ENCODE measurements at places on chromosomes 5 and 9.

- no peak for DNase-seq
Measured at GRCh38 chr9:136798708-136799078, 2.6 kb downstream of the CCDC183 start.

DNA sequence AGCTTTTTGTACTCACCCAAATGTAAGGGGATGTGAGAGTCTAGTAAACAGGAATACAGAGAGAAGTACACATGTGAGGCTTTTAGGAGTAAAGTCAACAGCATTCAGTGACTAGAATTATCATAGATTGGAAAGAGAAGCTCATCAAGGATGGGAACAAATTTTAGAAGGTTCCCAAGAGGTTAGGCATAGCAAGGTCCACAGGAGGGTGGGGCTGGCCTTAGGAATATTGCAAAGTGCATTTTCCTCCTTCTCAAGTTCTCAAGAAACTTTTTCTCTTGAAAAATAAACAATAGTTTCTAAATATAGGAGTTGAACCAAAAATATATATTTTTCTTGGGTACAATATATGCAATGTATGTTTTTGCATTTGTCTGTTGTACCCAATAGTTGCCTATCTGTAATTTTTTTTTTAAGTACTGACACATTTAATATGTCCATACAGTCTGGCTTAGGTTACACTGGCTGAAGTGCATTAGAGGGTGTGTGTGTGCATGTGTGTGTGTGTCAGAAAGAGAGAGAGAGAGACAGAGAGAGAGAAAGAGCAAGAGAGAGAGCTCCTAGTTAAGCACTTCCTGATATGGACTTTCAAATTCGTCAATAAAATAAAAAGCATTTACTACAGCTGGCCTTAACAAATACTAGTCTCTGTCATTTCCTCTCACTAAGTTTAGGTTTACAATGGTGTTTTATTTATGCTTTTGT is 62.2 kb downstream of the SNX18 start:
- no peak for DNase-seq

DNA sequence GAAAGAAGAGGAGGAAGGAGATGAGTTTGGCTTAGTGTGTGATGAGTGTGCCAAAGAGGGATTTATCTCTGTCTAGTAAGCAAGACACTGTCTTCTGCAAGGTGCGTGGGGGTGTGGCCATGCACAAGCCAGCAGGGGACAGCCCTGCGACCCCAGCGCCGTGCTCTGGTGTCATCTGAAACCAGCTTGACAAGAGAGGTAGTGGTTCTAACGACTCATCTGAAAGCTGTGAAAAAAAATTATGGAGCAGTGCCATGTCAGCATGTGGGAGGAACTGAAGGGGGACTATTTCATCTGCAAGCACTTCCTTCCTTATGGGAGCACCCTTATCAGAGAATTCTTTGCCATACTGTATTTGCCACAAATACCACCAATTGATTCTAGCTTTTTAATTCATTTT is 398.6 kb downstream of the PSAT1 start:
- no peak for DNase-seq

GRCh38 chr9:121735065-121735792 is 83.8 kb downstream of the DAB2IP start:
- no peak for DNase-seq

- DNase-seq: no peak
Measured at GRCh38 chr5:36614657-36615308, 8.4 kb downstream of the SLC1A3 start.

DNA sequence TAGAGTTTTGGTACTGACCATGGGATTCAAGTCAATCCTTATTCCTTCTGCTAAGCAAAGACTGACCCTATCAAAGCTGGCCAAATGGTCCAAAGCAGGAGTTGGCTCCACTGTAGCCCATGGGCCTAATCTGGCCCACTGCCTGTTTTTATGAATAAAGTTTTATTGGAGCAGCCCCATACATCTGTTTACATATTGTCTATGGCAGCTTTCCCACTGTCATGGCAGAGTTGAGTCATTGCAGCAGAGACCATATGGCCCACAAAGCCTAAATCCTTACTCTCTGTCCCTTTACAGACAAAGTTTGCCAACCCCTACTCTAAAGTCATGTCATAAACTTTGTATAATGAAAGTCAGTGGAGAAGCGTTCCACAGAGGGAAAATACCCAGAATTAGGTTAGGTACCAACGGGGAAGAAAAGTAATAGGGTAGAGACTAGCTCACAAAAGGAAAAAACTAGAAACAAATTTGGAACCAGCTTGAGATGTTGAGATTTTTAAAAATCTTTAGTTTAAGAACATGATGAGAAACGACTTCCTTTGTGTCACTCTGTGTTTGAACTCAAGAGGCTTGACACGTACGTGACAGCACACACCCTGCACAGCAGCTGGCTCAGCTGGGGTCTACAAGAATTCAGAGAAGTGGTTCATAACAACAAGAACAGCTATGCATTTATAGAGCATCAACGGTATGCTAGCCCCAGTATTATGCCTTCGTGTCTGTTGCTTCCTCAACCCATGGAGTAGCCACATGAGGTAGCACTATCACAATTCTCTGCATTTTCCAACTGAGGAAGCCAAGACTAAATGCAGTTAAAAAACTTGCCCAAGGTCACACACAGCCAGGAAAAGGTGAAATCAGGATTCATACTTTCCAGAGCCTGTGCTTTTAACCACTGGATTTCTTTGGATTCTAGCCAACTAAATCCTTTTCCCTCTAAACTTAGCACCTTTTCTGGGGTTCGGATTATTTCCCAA is 198.9 kb upstream of the WWC1 start:
- DNase-seq: no peak

GRCh38 chr5:68240202-68240601 is 24.6 kb downstream of the PIK3R1 start:
- DNase-seq: no peak

DNA sequence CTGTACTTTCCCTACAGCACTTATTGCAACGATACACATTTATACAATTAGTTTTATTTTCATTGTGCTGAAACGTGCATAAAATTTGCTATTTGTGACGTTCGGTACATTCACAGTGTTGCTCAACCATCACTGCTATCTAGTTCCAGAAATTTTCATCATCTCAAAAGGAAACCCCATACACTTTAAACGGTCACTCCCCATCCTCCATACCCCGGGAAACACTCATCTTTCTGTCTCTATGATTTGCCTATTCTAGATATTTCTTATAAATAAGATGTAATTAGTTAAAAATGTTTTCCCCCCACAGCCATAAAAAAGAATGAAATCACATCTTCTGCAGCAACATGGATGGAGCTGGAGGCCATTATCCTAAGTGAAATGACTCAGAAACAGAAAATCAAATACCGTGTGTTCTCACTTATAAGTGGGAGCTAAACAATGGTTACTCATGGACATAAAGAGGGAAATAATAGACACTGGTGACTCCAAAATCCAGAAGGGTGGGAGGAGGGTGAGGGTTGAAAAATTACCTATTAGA is 40.2 kb upstream of the TEX48 start:
- no peak for DNase-seq

- no peak for DNase-seq
Measured at GRCh38 chr5:121918238-121918637, 43.5 kb upstream of the SRFBP1 start.

- DNase-seq: no peak
Measured at GRCh38 chr5:156675395-156675794, 174.7 kb upstream of the PPP1R2B start.

DNA sequence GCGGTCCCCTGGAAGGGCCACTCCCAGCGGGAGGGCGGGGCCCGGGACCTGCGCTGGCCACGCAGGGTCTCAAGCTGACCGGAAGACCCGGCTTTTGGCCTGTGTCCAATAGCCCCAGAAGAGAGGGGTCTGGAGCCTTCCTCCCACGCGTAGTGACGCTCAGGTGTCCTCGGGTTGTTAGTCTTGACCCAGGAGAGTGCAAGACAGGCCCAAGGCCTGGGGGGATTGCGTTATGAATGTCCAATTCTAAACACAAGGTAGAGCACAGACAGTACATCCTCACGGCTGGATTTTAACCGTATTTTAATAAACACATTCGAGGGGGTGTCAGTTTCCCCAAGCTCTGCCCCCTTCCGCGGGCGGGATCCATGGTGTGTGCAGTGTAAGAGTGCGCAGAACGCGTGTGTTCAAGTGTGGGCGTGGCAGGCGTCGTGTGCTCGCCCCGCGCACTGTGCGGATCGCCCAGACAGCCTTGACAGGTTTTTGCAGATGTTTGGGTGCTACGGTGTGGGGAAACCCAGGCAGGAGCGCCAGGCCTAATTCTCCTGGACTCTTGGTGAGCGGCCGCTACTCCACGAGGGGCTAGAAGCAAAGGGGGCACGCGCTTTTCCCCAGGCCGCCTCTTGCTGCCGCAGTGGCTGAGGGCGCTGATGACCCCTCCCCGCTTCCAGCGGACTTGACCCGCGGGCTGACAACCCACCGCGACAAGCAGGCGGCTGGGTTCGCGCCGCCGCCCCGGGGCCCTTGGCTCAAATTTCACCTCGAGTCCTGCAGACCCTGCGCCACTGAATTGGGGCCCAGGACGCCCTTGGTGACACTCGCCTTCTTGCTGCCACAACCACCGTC is 6.1 kb upstream of the DMRT3 start:
- no peak for DNase-seq

- no peak for DNase-seq
Measured at GRCh38 chr5:37640088-37640487, 199.8 kb downstream of the GDNF start.

DNA sequence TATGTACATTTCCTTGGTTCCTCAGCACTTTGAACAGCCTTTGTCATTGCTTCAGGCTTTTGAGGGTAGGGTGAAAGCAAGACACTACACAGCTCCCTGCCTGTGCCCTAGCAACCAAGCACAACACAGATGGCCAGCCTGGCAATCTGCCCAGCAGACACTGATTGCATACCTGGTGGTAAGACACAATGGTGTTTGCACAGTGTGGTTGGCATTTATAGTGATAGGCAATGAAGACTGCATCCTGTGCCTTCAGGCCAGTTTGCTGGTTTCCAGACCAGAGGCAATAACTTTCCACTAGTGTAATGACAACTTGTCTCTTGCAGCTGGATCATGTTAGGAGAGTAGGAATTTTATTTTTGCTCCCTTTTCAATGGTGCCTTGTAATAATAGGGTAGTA is 144.5 kb upstream of the TNC start:
- DNase-seq: no peak

DNA sequence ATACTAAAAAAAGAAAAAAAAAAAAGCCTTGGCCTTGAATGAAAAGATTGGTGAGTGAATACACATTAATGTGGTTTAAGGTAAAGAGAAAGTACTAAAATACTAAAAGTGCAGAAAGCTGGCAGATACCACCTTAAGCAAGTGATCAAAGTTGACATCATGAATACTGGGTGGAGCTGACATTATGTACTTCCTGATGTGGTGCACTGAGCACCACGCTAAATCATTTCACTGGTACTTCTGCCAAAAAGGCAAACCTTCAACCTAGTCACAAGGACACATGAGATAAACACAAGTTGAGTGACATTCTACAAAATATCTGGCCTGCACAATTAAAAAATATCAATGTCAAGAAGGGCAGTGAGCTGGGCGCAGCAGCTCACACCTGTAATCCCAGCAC is 33.8 kb upstream of the PANK3 start:
- DNase-seq: no peak

GRCh38 chr9:10331157-10331556 is 281.6 kb downstream of the PTPRD start:
- no peak for DNase-seq

DNA sequence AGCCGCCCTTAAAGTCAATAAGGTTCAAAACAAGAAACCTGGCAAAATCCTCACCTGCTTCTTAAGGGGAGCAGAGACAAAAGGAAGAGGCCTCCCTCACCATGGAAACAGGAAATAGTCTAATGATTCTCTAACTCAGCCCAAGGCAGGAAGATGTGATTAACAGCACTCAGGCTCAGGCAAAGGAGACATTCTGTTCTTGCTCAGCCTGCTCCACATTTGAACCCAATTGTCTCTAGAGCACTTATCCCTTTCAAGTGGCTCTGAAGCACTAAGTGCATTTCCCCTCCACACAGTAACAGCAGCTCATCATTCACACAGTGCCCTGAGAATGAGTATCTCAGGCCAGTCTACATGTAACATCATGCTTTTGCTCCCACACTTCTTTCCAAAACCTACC is 72.3 kb downstream of the NIPSNAP3B start:
- no peak for DNase-seq

- DNase-seq: no peak
Measured at GRCh38 chr5:127019928-127020327, 10.4 kb downstream of the MARCHF3 start.

DNA sequence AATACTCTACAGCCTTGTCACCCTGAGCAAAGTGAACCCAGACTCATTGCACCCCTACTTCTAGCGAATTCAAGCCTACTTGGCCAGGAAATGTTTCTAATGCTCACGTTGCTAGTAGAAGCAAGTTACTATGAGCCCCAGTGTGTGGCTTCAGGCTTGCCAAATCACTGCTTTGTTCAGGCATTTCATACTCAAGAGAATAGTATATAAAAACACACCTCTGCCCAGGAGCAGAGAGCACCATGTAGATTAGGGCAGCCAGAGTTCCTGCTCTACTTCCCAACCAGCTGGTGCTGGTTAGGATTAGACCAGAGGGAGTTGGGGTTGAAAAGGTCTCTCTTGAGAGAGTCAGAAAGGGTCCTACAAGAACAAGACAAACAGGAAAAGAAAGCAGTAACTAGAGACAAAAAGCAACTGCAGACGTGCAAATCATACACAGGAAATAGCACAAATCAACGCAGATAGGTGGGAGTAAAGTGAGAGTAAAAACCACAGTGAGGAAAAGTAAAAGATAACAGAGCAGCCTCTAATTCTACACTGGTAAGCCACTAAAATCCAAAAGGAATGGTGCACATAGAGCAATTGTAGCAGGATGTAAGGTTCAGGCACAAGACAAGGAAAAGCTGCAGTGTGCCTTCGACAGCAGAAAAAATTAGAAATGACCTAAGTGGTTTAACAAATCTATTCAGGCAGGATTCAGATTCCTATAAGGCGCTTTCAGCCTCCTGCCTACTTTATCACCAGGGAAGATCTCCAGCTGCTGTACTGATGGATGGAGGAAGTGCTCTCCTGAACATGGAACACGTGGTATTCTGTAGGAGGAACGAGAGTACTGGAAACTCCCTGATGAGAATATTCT is 49.6 kb upstream of the KIF2A start:
- no peak for DNase-seq

DNA sequence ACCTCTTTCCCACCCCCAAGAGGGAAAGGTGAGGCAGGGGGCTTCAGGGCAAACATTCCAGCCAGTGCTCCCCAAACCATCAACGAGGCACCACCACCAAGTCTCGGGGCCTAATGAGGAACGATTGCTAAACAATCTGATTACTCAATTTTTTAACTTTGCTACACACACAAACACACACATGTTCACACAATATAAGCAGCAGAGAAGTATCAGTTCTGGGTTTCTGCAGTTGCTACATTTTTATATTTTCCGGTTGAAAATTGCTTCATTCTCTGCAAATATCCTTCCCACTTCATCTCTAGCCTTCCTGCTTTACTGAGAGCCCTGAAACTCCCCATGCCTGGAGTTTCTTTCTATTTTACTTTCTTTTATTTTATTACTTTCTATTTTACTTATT is 60.2 kb downstream of the FEM1C start:
- DNase-seq: no peak

GRCh38 chr9:103014242-103014641 is 19.1 kb downstream of the CYLC2 start:
- no peak for DNase-seq
